ENCODE measurements at places on chromosomes 5 and 9. TPM values are rescaled to one million over a fixed set of nuclear protein-coding genes. Genes with fewer than 3 reads are reported as not detected.

- no peak for ATAC-seq
Observed at GRCh38 chr5:153489611-153490010, 859 bp upstream of the GRIA1 start.

GRCh38 chr9:29793970-29794369 is 2220.7 kb upstream of the C9orf72 start:
- no peak for ATAC-seq

- ATAC-seq = no peak
Observed at GRCh38 chr5:6418679-6419276, 29.9 kb upstream of the UBE2QL1 start.

GRCh38 chr5:76683816-76684731 is 31.9 kb upstream of the F2R start:
- no peak for ATAC-seq

DNA sequence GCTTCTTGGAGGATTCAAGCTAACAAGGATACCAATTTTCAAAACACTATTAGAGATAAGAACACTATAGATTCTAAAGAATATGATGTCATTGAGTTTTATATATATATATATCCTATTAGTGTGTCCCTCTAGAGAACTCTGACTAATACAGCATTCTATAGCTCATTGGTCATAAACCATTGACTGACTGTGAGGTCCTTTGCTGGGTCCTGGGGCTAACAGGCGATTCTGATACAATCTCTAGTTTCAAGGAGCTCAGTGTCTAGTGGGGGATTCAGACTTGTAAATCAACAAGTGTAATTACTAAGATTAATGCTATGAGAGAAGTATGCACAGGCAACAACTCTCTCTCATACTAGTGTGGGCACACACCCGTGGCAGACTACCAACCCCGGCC is 234.5 kb downstream of the DENND1A start:
- no peak for ATAC-seq

- ATAC-seq = peak; percentile 35
Observed at GRCh38 chr5:43636076-43636475, 33.1 kb downstream of the NNT start.

- ATAC-seq = no peak
Observed at GRCh38 chr9:90025816-90026215, 421.0 kb downstream of the GADD45G start.

- no peak for ATAC-seq
Observed at GRCh38 chr9:124710766-124711165, 60.3 kb downstream of the NR6A1 start.

- ATAC-seq = no peak
Observed at GRCh38 chr5:146890731-146891440, 12.3 kb upstream of the PPP2R2B start.

- no peak for ATAC-seq
Observed at GRCh38 chr5:112795342-112795741, 57.7 kb downstream of the APC start.

DNA sequence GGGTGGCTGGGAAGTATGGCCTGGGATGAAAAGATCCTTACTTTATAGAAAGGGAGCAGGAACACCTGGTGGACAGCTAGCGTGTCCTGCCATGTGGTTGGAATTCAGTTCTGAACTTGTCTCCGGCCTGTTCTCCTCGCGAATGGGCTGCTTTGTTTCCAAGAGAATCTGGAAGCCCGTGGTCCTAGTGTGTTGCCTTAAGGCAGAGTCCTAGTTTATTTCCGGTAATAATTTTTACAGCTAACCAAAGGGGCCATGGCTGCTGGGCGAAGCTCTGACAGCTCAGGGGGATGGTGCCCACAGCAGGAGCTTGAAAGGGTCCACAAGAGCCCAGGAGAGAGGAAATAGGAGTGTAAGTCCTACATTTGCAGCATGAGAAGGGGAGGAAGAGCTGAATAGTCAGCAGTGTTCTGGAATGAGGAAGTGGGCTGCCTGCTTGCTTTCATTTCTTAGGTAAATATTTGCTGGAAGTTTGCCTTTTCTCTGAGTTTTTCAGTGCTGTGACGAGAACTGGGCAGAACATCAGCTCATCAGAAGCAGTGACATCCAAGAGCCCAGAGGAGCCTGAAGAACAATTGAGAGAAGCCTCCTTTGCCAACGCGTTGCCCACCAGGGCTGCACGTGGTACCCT is 13.1 kb upstream of the IGFBPL1 start:
- no peak for ATAC-seq

DNA sequence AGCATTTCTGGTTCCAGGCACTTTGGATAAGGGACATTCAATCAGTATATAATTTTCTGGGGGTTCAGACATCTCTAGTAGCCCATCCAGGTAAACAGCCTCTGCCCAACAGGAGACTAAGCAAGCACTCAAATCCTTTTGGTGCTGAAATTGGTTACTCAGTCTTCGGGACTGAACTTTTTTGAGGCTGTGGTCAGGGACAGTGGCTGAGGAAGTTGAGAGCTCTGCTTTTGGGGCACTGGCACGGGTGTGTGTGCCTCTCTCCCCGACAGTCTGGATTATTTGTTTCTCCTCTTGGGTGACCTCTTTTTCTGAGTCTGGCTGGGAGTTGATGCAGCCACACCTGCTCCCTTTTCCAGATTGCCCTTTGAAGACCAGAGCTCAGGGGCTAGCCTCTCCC is 47.6 kb downstream of the ACER2 start:
- ATAC-seq = no peak

- ATAC-seq = peak; percentile 88
Observed at GRCh38 chr5:96614110-96614691, 48.0 kb upstream of the CAST start.

GRCh38 chr5:1515311-1515920 is 8.3 kb downstream of the LPCAT1 start:
- ATAC-seq = no peak

DNA sequence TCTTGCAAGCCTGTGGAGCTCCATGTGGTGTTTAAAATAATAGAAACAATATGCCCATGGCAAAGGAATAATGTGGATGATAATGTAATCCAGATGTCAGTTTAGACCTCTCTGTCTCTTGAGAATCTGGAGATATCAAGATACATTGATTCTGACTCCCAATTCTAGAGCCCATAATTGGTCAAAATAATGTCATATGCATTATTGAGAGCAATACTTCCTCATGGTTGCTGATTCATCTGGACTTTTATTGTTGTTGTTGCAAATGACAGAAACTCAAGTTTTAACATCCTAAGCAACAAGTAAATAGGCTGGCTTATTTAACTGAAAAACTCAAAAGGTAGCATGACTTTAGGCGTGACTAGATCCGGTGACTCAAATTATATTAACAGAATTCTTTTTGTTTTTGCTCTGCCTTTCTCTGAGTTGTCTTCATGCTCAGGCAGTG is 152.1 kb downstream of the PCSK1 start:
- no peak for ATAC-seq

GRCh38 chr9:22440841-22441240 is 5.8 kb upstream of the DMRTA1 start:
- no peak for ATAC-seq

GRCh38 chr9:101325053-101325452 is 59.8 kb downstream of the BAAT start:
- ATAC-seq = no peak

GRCh38 chr9:105051897-105052296 is 123.9 kb upstream of the ABCA1 start:
- no peak for ATAC-seq

DNA sequence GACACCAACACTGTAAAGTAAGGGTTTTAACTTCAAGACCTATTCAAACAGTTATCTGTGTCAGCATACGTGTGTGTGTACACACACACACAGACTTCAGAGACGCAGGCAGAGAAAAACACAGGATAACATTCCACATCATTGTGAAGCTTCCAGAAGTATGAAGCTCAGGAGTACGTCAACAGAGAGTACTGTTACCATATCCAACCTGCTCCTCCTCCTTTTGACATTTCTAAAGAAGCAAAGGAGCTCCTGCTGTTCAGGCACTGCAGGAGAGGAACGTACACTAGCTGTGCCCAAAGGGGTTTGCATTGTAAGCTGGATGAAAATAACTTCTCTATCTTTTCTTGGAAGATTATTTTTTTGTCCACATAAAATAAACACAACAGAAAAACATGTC is 180.7 kb downstream of the MEF2C start:
- no peak for ATAC-seq

GRCh38 chr5:144421411-144421810 is 250.7 kb downstream of the KCTD16 start:
- no peak for ATAC-seq

GRCh38 chr5:34817558-34818351 is 21.2 kb upstream of the TTC23L start:
- ATAC-seq = no peak

DNA sequence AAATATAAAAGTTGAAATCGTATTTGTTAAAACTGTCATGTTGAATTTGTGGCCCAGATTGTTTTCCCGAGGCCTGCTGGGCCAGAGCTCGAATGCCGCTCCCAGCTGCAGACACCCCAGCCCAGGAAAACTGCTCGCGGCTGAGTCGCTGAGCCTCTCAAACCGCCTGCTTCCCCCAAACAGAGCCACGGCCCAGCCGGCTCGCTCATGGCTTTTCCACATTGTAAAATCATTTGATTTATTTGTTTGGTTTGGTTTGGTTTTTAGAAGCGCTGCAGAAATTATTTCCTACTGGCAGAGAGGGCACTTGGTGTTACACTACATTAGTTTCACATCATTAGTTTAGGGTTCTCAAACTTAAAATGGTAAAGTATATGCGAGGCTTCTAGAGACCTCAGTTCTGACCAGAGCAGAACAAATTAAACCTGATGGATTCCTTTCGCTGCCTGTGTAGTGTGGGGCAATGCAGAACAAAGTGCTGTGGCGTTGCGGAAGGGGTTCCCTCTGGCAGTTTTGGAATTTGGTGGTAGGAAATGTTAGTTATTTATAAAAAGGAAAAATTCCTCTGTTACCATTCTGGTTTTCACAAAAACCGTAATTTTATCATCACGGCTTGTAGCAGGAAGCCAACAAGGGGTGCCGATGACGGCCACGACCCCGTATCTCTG is 156.5 kb upstream of the PITX1 start:
- no peak for ATAC-seq

DNA sequence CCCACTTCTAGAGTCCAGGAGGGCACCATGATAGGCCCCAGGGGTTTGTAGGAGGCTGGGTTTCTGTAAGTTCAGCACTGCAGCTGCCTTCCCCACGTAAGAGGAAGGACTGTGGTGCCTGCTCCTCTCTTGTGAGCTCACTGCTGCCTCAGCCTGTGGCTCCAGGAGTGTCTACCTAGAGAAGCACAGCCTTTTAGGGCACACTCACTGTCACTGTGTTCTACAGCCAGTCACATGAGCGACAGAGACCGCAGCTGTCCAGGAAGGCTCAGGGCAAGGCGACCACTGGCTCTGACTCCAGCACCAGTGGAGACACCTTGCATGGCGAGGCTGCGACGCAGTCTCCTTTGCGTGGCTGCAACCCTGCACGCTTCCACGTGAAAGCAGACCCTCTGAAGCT is 72.8 kb downstream of the OTULIN start:
- no peak for ATAC-seq

DNA sequence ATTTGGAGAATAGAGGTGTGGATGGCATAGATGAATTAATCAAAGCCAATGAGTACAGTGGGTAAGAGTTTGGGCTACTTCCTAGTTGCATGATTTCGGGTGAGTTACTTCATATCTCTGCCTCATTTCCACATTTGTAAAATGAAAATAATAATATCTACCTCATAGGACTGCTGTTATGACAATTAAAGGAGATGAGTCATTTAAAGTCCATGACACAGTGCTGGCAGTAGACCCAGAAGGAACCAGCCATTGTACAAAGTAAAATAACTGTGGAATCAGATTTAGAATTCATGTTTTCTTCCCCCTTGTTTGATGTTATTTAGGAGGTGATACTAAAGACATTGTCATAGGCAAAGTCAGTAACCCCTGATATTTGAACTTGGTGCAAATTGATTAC is 139.5 kb upstream of the SLC27A6 start:
- peak; percentile 28 for ATAC-seq

DNA sequence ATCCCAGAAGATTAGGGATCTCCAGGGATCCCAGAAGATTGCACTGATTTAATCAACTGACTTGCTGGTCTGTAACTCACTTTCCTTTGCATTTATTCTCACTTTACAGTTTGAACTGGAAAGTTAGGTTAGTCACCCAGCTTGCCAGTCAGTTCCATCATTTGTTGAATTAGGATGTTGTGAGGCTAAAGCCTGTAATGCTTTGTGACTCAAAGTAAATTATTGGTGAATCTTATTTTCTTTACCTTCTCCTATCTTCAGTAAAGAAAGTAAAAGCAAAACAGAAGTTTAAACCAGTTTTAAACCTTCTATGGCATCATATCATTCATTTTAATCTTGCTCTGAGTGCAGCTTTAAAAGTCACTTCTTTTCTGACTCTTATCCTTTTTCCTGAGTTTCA is 85.8 kb downstream of the SLC44A1 start:
- no peak for ATAC-seq

GRCh38 chr5:130231786-130232185 is 327.5 kb downstream of the CHSY3 start:
- no peak for ATAC-seq

- ATAC-seq = no peak
Observed at GRCh38 chr9:131404581-131404980, 10.7 kb downstream of the PRRC2B start.

DNA sequence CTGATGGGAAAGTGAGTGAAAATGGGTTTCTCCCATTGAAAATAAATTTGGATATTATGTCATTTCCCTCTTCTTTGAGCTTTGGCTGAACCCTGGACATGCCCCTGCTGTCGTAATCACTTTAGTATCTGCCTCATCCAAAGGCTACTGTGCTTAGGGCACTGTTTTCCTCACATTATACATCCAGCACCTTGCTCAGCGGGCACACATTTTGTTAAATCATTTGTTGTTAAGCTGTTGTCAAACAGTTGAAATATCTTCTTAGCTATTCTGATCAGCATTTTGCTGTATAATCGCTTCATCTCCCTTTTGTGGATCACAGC is 352.7 kb upstream of the CD180 start:
- no peak for ATAC-seq

DNA sequence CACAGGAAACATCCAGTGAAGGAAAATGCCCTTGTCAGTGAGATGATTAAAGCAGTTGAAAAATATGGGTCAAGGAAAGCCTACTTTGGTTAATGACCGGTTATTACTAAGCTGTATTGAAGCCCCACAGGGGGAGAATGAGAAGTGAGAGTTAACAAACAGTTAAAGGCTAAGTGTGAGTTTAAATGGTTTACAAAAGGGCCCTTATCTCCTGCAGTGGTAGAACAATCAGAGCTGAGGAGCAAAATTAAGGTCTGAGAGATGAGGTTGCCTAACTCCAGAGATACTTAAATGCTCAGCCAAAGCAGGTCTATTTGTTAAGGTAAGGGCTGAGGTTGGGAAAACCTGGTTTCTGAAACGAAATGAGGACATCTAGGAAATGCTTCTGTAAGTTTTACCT is 75.1 kb upstream of the FER start:
- no peak for ATAC-seq

The DMRT3 gene
- total RNA-seq = not detected

The IFNA13 gene
- not detected for total RNA-seq

The LURAP1L gene
- total RNA-seq = 29.6 TPM

The DOCK8 gene
- 11.6 TPM for total RNA-seq

The AQP7 gene
- total RNA-seq = 1.8 TPM

The TRIM52 gene
- total RNA-seq = 16.9 TPM

The SLC45A2 gene
- not detected for total RNA-seq

The CDH12 gene
- not detected for total RNA-seq

The NOL8 gene
- total RNA-seq = 17.5 TPM

The NSG2 gene
- total RNA-seq = 4.6 TPM
